ENCODE measurements at places on chromosomes 2 and 18. TPM values are rescaled to one million over a fixed set of nuclear protein-coding genes. Genes with fewer than 3 reads are reported as not detected.

- no peak overlapping the region for H3K4me3 ChIP-seq
- no peak overlapping the region for H3K27ac ChIP-seq
- H3K4me1 ChIP-seq: no peaks in the 10 kb centered on the region
- H3K36me3 ChIP-seq: no peaks in the 10 kb centered on the region
- no peak for DNase-seq
- H3K27me3 ChIP-seq: no peaks in the 10 kb centered on the region
Observed at GRCh38 chr18:22591222-22591621, 173.5 kb upstream of the CTAGE1 start.

- DNase-seq: no peak
- H3K36me3 ChIP-seq: no peaks in the 10 kb centered on the region
- H3K4me1 ChIP-seq: no peaks in the 10 kb centered on the region
- no peaks in the 10 kb centered on the region for H3K27me3 ChIP-seq
- peak overlapping the region; percentile 81 for H3K4me3 ChIP-seq
Observed at GRCh38 chr2:108535357-108535631, 1.0 kb downstream of the LIMS1 start.

Gene GNLY
- 2.1 TPM for total RNA-seq

Gene AGXT
- total RNA-seq: under 0.01 TPM
